ENCODE measurements at places on chromosomes 13 and 19. TPM values are rescaled to one million over a fixed set of nuclear protein-coding genes. Genes with fewer than 3 reads are reported as not detected.

DNA sequence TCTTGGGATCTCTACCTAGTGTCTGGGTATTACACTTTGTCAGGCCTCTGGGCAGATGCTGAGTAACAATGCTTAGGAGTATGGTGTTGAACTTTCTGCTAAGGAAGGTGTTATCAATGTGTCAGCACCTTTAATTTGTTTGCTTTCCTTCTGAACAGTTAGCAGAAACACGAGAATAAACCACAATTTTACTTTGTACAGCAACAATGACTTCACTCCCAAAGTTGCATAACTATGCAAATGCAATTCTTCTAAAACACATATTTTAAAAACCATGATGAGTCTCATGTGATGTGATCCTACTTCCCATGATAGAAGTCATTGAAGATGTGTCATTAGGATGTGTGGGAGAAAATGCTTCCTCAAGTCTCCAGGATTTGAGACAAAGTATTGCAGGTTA lies 155.0 kb downstream of the POSTN start:
- no peaks in the 10 kb centered on the region for H3K27me3 ChIP-seq
- H3K4me1 ChIP-seq = no peaks in the 10 kb centered on the region
- no peaks in the 10 kb centered on the region for H3K36me3 ChIP-seq
- DNase-seq = no peak
- no peak overlapping the region for H3K4me3 ChIP-seq
- no peak overlapping the region for H3K27ac ChIP-seq

- DNase-seq = no peak
- H3K27ac ChIP-seq = no peak overlapping the region
- peak overlapping the region; percentile 11 for H3K4me3 ChIP-seq
- no peaks in the 10 kb centered on the region for H3K36me3 ChIP-seq
- H3K4me1 ChIP-seq = peaks cover 9% of the 10 kb centered on the region
Observed at GRCh38 chr19:56066152-56067023, 54.7 kb downstream of the ZNF787 start.

DNA sequence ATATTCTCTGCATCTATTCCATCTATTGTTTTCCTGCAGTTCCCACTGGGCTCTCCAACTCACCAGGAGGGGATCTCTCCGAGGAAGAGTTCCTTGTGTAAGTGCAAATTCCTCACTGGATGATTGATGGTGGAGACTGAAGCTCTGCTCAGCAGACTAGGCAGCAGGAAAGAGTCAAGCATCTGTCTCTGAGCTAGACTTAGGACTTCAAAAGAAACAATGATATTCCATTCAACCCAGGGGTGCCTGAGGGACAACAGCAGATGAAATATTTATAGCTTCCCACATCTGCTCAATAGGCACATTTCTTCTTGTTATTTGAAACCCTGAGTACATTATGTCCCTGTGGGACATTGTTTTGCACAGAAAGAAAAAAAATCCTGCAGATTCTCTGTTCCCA lies at the start of the genes OR7A5 and OR7C1:
TSS of gene OR7A5 (minus strand) at position 175 of the 400 bp plus-strand sequence. CDS start 6,944 bp downstream, outside the sequence.
TSS of gene OR7C1 (minus strand) at position 175 of the 400 bp plus-strand sequence. CDS start 35,049 bp downstream, outside the sequence.
- H3K4me1 ChIP-seq = no peaks in the 10 kb centered on the region
- no peaks in the 10 kb centered on the region for H3K36me3 ChIP-seq
- no peak for DNase-seq
- peak within 1 kb of the TSS; percentile 25 for H3K27ac ChIP-seq
- H3K4me3 ChIP-seq = peak within 1 kb of the TSS; percentile 21

The TEKTIP1 gene
- not detected for total RNA-seq

- no peak overlapping the region for H3K27ac ChIP-seq
- H3K4me3 ChIP-seq = no peak overlapping the region
- DNase-seq = no peak
- no peaks in the 10 kb centered on the region for H3K27me3 ChIP-seq
- H3K4me1 ChIP-seq = peaks cover under 1% of the 10 kb centered on the region
Observed at GRCh38 chr13:110554227-110554836, 7.2 kb downstream of the RAB20 start.

- no peaks in the 10 kb centered on the region for H3K4me1 ChIP-seq
- H3K36me3 ChIP-seq = no peaks in the 10 kb centered on the region
- DNase-seq = no peak
Observed at GRCh38 chr13:100483139-100483538, 105.5 kb downstream of the GGACT start.

DNA sequence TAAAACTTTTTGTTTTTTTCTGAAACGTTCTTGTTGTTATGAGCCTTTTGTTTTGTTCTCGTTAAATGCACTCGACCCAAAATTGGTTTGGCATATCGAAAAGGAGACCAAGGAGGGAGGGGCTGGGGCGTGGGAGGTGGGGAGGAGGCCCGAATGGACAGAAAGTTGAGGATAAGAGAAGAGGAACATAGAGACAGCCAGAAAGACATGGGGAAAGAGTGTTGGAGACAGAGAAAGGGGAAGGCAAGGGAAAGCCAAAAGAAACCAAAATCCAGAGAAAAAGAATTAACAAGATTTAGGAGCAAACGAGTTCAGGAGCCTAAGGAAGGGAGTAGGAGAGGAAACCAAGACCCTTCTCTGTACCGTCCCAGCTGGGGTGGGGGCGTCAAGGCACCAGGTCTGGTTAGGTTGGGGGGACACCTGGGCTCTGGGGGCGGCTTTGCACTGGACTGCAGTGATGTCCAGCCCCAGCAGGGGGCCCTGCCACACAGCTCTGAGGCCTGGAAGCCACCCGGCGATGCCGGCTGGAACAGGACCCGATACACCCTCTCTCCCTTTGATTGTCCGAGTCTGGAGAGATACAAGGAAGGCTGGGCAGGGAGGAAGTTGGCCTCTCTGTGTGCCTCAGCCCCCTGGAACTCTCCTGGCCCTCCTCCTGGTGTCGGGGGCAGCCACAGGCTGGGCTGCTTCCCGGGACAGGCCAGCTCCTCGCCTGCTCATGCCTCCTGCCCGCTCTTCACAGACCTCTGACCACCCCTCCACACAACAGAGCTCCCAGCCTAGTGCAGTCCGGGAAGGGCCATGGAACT lies 11.6 kb upstream of the ASF1B start:
- no peak for DNase-seq
- peaks cover 29% of the 10 kb centered on the region for H3K4me1 ChIP-seq
- H3K27me3 ChIP-seq = no peaks in the 10 kb centered on the region
- H3K36me3 ChIP-seq = no peaks in the 10 kb centered on the region
- H3K4me3 ChIP-seq = peak overlapping the region; percentile 22

GRCh38 chr19:48203222-48203793 lies 32.8 kb downstream of the ZSWIM9 start:
- H3K27ac ChIP-seq = peak overlapping the region; percentile 37
- DNase-seq = no peak
- H3K36me3 ChIP-seq = no peaks in the 10 kb centered on the region
- no peaks in the 10 kb centered on the region for H3K27me3 ChIP-seq
- peaks cover 15% of the 10 kb centered on the region for H3K4me1 ChIP-seq

GRCh38 chr19:38687837-38688378 lies 40.5 kb downstream of the ACTN4 start:
- H3K36me3 ChIP-seq = no peaks in the 10 kb centered on the region
- no peak overlapping the region for H3K4me3 ChIP-seq
- H3K27me3 ChIP-seq = no peaks in the 10 kb centered on the region
- DNase-seq = no peak
- peak overlapping the region; percentile 98 for H3K27ac ChIP-seq
- H3K4me1 ChIP-seq = peaks cover 85% of the 10 kb centered on the region

The HIPK4 gene
- total RNA-seq = 0.74 TPM

The GIPC3 gene
- 0.25 TPM for total RNA-seq

DNA sequence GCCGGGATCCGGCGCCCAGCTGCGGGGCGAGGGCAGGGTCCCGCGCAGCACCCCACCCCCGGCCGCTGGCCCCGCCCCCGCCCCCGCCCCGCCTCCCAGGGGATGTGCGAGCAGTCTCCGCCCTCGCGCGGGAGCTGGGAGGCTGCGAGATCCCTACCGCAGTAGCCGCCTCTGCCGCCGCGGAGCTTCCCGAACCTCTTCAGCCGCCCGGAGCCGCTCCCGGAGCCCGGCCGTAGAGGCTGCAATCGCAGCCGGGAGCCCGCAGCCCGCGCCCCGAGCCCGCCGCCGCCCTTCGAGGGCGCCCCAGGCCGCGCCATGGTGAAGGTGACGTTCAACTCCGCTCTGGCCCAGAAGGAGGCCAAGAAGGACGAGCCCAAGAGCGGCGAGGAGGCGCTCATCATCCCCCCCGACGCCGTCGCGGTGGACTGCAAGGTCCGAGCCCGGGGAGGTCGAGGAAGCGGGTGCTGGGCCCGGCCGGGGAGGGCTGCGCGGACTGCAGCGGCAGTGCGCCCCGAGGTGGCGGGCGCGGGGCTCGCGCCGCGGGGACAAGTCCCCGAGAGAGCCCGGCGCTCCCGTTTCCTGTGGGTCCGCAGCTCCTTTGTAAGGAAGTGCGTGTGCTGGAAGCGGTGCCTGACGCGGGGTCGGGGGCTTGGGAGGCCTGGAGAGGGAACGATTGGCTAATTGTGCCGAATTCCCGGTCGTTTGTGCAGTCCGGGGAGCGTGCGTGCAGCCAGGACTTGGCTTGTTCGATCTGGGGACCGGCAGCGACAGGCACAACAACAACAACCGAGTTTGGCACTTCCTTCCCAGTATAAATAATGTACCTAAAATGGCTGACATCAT lies at the start of gene ITM2B:
TSS of gene ITM2B (plus strand) at position 161 of the 843 bp plus-strand sequence. CDS start at position 316, 155 bp downstream.
- DNase-seq = no peak
- peak within 1 kb of the TSS; percentile 99 for H3K27ac ChIP-seq

DNA sequence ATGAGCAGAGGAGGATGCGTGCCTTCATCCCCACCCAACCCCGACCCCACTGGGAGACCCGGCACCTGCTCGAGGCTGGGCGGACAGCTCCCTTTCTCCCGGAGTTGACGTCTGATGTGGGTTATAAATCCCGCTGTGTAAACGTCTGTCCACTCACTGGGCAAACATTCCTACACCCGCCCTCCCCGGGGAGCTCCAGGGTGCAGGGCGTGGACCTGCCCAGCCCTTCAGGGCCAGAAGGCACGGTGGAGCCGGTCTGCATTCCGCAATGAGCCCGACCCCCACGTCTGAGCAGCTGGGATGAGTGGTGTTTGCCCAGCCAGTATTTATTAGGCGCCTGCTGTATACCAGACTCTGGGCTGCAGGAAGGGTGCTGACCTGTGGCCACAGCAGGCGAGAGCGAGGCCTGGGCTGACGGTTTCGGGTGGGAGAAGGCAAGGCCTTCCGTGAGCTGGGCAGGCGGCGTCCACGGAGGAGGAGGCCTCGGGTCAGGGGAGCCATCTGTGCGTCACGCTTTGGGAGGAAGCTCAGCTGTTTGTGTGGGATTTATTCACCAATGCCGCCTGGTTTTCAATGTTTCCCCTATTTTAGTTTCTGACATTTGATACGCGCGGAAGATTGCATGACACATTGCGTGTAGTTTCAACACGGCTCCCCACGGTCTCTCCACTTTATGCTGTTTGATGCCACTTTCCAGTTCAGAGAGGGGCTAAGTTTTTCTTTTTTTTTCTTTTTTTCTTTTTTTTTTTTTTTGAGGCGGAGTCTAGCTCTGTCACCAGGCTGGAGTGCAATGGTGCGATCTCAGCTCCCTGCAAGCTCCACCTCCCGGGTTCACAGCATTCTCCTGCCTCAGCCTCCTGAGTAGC lies 2.0 kb downstream of the MISP start:
- H3K4me3 ChIP-seq = no peak overlapping the region
- peaks cover 24% of the 10 kb centered on the region for H3K4me1 ChIP-seq
- peak overlapping the region; percentile 77 for H3K27ac ChIP-seq
- no peaks in the 10 kb centered on the region for H3K36me3 ChIP-seq
- no peak for DNase-seq

DNA sequence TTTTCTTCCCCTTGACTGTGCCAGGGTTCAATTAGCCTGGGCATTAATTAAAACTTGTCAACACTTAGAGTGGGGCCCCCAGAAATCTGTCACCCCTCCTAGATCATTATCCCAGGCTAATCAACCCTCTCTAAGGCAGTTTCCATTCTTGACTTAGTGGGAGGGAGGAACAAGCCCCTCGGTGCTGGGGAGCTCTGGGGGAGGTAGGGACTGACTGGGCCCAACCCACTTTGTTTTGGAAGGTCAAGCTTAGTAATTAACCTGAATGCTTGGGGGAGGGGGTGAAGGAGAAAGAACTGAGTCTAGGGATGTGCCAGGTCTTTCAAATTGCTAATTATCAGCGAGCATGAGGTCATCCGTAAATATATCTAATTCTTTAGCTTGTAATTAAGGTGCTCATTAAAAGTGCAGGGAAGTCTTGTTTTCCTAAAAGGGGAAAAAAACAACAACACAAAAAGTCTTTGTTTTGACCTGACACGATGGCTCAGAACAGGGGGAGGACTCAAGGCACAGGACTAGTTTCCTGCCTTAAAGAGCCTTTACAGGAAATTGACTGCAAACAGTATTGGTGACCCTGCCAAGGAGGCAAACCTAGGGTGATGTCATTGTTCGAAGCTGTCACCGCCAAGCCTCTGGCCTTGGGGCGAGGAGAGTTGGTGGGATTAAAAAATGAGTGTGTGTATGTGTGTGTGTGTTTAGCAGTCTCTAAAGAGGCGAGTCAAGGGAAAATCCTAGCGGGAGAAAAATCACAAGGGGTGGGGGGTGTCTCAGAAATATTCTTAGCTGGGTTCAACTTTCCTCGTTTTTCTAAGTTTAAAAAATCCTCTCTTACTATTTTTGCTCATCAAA lies 19.4 kb downstream of the ACTN4 start:
- H3K36me3 ChIP-seq = no peaks in the 10 kb centered on the region
- no peak for DNase-seq
- peak overlapping the region; percentile 97 for H3K27ac ChIP-seq

The PLEKHF1 gene
- total RNA-seq = 37.1 TPM

- H3K4me3 ChIP-seq = no peak overlapping the region
- no peaks in the 10 kb centered on the region for H3K27me3 ChIP-seq
- no peak for DNase-seq
- H3K27ac ChIP-seq = no peak overlapping the region
- H3K4me1 ChIP-seq = peaks cover 11% of the 10 kb centered on the region
- no peaks in the 10 kb centered on the region for H3K36me3 ChIP-seq
Observed at GRCh38 chr13:43126420-43126819, 103.0 kb downstream of the DNAJC15 start.

DNA sequence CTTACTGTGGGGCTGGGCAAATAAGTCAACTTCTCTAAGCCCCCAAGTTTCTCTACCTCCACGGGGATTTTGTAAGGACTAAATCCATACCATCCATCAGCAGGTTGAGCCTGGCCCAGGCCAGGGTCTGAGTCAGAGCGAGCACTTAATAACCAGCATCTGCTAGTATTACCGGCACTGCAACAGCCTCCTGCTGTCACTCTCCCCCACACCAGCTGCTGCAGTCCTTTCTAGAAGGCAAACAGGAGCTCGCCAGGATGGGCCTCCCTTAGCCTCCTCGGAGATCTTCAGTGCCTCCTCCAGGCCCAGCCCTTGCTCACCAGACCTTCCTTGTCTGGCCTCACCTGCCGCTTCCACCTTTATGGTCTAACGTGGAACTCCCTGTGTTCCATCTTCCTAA lies 3.2 kb downstream of the NAPA start:
- H3K36me3 ChIP-seq = no peaks in the 10 kb centered on the region
- H3K4me3 ChIP-seq = peak overlapping the region; percentile 86
- no peaks in the 10 kb centered on the region for H3K27me3 ChIP-seq
- DNase-seq = no peak
- peaks cover 84% of the 10 kb centered on the region for H3K4me1 ChIP-seq

The ACER1 gene
- not detected for total RNA-seq

- no peaks in the 10 kb centered on the region for H3K4me1 ChIP-seq
- H3K4me3 ChIP-seq = no peak within 1 kb of the TSS
- H3K27ac ChIP-seq = no peak within 1 kb of the TSS
- H3K27me3 ChIP-seq = no peaks in the 10 kb centered on the region
- H3K36me3 ChIP-seq = no peaks in the 10 kb centered on the region
Observed at GRCh38 chr19:9115307-9115813, at the start of gene OR7G1. Gene OR7G1, minus strand, starts transcription at chr19:9115763. Its CDS starts 0 bp downstream, at chr19:9115763.

Data from vagina (tissue), 2 donors.